ENCODE measurements at places on chromosomes 3 and 15.

DNA sequence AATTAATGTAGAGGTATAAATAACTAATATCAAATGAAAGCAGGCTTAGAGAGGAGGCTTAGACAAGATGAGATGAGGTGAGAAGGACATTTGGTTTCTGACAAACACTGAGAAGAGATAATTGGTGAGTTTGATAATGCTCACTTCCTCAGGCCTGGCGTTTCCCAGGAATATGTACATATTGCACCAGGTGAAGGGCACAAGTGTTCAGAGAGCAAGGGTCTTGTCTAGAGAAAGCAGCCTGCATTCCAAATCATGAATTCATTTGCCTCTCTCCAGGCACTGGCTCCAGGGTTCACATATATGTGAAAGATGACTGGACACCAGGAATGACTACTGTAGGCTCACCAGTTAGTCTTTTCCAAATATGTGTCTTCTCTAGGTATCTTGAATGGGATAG, 48.0 kb upstream of the LPP start:
- DNase-seq, result no peak

- no peak for DNase-seq
Observed at GRCh38 chr3:123341-123740, 73.2 kb upstream of the CHL1 start.

- no peak for DNase-seq
Observed at GRCh38 chr3:119647171-119647570, 13.2 kb downstream of the POPDC2 start.

DNA sequence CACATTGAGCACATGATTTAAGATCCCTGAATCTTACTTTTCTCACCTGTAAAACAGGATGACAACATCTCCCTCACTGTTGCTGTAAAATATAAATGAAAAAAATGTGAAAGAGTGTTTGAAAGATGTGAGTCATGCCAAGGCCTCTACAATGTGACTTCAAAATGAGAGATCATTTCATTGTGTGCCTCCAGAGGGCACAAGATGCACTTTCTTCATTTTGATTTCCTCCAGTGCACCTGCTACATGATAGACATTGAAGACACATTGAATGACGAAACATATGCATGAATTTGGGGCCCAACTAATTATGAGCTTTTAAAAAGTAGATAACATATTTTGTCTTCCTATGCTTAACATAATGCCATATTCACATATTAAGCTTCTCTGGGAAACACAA, 170.3 kb downstream of the MOBP start:
- no peak for DNase-seq

GRCh38 chr3:33908250-33908851, 109.9 kb downstream of the PDCD6IP start:
- no peak for DNase-seq

DNA sequence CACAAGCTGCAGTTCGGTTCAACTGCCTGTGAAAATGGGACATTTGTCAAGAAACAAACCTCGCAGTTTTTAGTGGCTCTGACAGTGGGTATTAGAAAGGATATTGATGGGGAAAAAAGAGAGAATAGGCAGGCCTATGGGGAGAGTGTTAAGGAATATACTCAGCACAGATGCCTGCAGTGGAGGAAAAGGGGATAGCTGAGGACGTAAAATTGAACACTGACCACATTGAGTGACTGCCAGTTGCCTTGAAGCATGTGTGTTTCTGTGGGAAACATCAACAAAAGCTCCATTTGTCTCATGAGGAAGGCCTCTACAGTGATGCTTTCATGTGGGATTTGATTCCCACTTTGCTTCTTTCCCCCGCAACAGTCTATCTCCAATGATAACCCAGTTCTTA, 1042.1 kb downstream of the TUSC7 start:
- no peak for DNase-seq

DNA sequence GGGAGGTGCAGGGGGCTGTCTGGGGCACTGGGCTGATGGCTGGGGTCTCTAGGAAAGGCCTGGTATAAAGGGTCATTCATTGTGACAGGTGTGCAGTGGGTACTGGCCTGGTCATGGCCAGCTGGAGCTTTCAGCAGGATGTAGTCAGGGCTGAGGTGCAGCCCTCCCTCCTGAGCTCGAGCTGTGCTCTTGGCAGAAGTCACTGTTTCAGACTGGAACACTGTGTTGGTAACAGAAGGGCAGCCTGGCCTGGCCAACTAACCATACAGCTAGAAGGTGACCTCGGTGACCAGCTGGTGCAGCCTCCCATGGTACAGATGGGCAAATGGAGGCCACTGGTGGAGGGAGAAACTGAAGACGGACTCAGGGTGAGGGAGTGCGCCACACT, 34.4 kb upstream of the LCTL start:
- DNase-seq, result no peak

- DNase-seq, result no peak
Observed at GRCh38 chr3:101928890-101929289, 79.6 kb downstream of the NFKBIZ start.

DNA sequence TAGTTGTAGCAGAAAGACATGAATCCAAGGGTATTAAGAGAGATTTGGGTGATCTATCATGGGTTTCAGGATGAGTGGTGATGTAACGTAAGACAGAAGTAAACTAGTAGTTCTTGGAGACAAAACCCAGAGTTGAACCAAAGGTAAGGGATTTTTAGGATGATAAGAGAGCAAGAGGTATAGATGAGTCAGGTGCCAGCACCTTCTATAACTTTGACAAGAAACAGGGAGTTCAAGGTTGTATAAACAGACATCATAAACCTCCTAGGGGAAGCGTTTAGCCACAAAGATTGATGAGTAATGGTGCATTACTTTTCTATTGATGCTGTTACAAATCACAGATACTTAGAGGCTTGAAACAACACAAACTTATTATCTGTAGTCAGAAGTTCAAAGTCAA, 447.3 kb upstream of the ARHGEF26 start:
- no peak for DNase-seq

DNA sequence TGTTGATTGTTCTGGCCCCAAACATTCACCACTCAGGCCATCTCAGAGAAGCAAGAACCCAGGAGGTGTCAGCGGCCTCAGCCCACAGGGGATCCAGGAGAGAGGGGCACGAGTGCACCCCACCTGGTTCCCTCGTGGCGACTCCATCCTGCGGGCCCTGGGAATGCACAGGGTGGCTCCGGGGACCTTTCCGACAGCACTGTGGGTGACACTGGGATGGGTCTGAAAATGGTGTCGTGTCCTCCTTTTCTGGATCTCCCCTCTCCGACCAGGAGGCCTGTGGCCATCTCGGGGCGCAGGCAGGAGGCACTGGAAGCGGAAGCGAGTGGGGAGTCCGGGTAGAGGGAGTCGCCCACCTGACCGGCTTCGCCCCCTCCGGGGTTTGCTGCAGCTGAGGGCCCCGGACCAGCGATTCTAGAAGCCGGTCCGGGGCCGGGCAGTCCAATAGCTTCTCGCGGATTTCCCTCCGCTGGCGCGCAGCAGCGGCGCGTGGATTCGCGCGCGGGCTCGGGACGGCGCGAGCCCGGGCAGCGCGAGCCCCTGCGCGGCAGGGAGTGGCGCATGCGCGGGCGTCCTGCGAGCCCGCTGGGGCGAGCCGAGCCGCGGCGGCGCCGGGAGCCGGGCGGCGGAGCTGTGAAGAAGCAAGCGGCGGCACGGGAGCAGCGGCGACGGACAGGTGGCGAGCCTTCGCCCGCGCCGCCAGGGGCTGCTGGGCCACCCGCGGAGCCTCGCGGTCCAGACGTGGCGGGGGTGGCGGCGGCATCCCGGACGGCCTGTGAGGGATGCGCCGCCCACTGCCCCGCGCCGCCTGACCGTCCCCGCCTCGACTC, at the start of gene DOCK3:
Gene DOCK3 (plus strand): TSS at position 579 of the 830 bp plus-strand sequence. CDS start 337 bp downstream, outside the sequence.
- DNase-seq, result peak; percentile 58

GRCh38 chr3:73552700-73553099, 72.0 kb downstream of the PDZRN3 start:
- DNase-seq, result no peak

DNA sequence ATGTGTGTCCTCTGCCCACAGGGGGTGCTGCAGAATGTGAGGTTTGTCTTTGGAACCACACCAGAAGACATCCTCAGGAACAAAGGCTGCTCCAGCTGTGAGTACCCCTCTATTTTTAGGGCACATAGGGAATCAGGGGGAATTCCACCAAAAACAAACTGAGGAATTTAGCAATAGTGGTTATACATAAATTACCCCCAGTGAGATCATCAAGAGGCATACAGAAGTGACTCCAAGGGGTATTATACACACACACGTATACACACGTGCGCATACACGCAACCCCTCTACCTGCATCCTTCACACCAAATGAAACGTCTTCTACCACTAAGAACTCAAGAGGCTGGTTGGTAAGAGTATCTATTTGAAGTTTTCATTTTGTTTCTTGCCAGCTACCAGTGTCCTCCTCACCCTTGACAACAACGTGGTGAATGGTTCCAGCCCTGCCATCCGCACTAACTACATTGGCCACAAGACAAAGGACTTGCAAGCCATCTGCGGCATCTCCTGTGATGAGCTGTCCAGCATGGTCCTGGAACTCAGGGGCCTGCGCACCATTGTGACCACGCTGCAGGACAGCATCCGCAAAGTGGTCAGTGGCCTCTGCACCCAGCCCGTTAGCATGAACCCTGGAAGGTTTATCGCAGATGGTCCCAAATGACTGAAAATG, 2.9 kb downstream of the THBS1 start:
- DNase-seq, result peak; percentile 43

GRCh38 chr3:30428251-30428650, 178.2 kb upstream of the TGFBR2 start:
- DNase-seq, result no peak

DNA sequence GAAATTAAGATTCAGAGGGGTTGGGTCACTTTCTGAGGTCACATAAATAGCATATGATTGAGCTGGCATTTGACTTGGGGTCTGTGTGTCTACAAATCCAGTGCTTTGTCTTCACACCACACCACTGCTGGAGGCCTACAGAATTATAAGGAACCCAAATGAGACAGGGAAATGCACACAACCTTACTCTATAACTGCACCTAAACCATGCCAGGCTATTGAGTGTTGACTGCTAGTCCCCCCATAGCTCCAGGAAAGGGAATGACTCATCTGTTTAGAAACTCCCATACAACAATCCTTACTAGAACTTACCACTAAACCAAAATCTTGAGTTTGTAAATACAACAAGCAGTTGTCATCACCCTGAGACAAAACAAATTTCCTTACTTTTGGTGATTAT, 16.9 kb upstream of the TSC22D2 start:
- DNase-seq, result no peak

DNA sequence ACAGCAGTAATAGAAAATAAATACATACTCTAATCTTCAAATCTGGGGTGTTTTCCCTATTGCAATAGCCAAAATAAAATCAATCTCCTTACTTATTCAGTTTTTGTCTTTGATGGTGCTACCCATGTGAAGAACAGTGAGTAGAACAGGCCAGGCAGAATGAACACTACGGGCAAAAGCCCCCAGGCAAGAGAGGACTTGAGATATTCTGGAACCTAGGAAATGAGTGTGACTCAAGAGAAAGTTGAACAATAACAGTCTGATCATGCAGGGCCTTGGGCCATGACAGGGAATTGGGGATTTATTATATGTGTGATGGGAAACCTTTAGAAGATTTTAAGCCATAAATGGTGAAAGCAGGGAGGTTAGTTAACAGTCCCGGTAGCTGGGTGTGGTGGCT, 14.0 kb upstream of the DUT start:
- DNase-seq, result no peak

DNA sequence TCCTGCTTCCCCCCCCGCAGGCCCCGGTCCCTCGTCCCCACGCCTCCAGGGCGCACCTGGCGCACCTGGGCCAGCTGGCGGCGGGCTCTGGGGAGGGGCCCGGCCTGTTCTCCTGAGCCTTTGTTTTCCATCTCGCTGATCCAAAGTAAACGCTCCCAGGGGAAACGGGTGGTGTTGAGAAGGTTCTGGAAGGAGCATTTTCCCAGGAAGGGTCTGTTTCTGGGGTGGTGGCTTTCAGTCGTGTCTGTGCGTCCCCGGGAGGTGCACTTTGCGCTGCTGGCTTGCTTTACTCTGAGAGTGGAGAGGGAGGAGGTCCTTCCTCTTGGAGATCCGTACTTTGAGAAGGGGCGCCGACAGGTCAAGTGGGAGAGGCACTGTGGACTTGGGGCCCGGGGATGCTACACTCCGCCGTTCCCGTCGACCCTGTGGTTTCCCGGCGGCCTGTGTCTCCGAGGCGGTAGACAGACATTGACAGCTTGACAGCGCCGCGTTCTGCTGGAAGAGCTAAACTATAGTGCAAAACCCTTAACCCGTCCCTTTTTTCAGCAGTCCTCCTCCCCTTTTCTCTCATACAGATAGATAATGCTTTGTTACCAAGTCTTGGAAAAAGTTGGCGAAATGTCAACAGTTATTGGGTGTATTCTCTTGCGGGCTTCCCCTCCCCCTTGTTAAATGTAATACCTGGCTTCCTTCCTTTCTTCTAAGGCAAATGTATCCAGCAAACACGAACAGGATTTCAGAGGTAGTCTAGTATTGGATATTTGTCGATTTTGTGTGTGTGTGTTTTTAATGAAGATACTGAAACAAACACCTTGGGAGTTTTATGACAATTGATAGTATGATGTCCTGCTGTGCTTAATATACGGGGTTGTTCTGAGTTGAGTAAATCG, 6.5 kb downstream of the TPM1 start:
- DNase-seq, result peak; percentile 77

- DNase-seq, result no peak
Observed at GRCh38 chr15:31160297-31160696, 58.8 kb upstream of the TRPM1 start.

DNA sequence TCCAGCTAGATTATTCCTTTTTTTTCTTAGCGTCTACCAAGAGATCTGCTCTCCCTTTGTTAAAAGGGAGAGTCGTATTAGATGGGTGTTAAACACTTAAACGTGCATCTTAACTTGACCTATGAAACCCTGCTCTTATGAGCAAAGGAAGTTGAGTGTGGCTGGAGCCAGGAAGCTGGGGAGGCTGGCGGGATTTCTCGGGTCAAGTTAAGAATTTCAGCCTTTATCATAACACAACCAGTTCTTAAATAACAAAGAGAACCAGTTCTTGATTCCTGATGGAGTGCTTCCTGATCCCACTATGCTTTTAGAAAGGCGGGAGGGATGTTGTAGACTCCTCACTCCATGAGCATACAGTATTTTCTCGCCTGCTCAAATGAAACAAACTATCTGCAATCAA, 215.1 kb downstream of the ITPR1 start:
- DNase-seq, result no peak

GRCh38 chr15:88782465-88782864, 20.8 kb upstream of the ACAN start:
- no peak for DNase-seq

DNA sequence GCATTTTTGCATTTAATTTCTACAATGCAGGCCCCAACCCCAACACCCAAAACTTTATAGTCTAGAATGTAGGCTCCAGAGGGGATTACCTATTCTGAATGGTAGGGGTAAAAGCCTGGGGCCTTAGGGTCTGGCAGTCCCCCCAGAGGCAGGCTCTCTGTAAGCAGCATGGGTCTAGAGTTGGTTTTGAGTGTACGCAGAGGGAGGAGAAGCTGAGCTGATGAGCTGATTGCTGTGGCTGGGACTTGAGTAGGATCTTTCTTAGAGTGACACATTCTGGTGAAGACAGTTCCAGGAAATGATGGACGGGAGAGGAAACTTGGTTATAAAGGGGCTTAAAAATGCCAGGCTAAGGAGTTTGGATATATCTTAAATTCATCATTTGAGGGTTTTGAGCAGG, 2.1 kb downstream of the LPP start:
- DNase-seq, result no peak

GRCh38 chr3:142447301-142447851, 461 bp downstream of the XRN1 start:
- peak; percentile 72 for DNase-seq

All from testis (tissue), 5 donors.